ENCODE measurements at places on chromosomes 6 and 20. TPM values are rescaled to one million over a fixed set of nuclear protein-coding genes. Genes with fewer than 3 reads are reported as not detected.

DNA sequence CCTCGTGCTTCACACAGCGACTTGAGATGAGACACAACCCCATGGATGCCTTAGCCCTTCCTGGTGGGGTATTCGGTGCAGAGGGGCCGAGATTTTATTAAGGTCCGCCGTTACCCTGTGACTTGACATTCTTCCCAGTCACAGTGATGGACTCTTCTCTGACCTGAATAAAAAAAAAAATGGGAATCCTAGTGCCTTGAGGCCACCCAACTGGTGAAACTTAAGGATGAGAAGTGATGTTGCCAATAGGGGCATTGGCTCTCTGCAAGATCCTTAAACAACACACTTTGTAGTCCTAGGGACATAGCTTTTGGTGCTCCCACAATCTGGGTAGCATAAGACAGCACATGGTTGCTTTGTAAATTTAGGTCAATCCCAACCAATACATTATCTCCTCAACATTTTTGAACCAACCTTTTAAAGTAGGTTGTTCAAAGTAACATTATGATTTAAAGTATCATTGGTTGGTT lies 814 bp upstream of the ADNP start:
- no peak for DNase-seq

GRCh38 chr6:91761621-91762020 lies 1174.7 kb upstream of the MAP3K7 start:
- DNase-seq, result no peak

UCKL1 gene
- 45.0 TPM for total RNA-seq

TPX2 gene
- total RNA-seq, result 111 TPM

TGM6 gene
- total RNA-seq, result not detected

RPP40 gene
- total RNA-seq, result 4.0 TPM

All from activated naive CD8-positive, alpha-beta T cell treated with anti-CD3 and anti-CD28 coated beads, Interleukin-2, amount 10 ng/mL, durations not matched to agents 7 days and 5 days (primary cell).